ENCODE measurements at places on chromosomes 1 and 21. TPM values are rescaled to one million over a fixed set of nuclear protein-coding genes. Genes with fewer than 3 reads are reported as not detected.
A peak's percentile ranks its signal among the peaks of the same experiment; 100 is the strongest.

GRCh38 chr1:8333246-8333987, 15.5 kb downstream of the SLC45A1 start:
- DNase-seq = no peak

- DNase-seq = no peak
Observed at GRCh38 chr21:27246741-27247140, 279.9 kb upstream of the ADAMTS5 start.

DNA sequence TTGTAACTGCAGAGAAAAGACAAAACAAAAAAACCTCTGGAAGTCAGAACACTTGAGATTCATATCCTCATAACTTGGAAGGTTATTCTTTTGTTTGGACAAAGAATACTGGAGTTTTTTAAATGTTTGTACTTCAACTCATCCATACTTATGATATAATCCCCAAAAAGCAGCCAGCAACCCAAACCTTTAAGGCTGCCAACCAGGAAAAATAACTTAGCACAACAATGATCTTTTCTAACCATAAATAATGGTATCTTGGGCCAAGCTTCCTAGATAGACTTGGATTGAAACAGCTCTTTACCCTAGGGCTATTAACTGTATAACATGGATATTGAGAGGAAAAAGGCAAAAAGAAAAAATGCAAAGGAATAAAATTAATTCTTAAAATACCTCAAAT, 335.1 kb downstream of the LTN1 start:
- no peak for DNase-seq

GRCh38 chr1:79041666-79042065, 35.1 kb upstream of the ADGRL4 start:
- no peak for DNase-seq

- DNase-seq = no peak
Observed at GRCh38 chr1:241156231-241156965, 200.6 kb downstream of the RGS7 start.

GRCh38 chr1:31949862-31950261, 11.7 kb upstream of the PTP4A2 start:
- no peak for DNase-seq

DNA sequence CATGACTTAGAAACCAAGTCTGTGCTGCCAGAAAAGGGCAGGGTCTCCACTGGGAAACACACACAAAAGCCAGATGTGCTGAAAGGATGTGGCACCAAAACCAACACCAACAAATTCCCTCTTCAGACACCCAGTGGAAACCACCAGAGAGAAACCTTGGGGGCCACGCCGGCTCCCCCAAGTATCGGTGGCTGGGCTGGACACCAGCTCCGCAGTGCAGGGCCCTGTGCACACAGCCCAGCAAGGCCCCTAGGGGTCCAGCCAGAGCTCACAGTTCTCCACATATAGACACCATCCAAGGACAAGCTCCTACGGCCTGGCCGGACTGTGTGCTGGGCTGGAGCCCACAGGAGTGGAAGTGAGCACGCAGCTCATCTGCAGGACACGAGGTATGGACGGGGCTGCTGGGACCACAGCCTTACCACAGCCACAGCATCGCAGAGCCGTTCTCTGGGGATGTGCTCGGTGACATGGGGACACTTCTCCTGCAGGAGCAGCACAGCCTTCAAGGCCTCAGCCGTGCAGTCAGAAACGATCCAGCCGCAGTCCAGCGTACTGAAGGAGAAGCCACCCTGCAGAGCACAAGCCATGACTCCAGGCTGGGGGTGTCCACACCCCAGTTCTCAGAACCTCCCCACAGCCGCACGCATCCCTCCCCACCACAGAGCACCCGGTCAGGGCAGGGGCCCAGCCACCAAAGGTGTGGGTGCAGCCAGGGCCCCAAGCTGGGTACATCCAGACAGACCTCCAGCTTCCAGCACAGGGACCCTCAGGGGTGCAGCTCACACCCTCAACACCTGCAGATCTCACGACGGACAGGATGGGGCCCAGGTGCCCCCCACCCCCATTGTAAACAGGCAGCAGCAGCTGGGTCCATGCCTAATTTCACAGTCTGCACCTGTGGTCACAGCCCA, 21.3 kb downstream of the LSS start:
- DNase-seq = no peak

- peak; percentile 96 for DNase-seq
Observed at GRCh38 chr1:233909195-233909594, 4.7 kb downstream of the SLC35F3 start.

- no peak for DNase-seq
Observed at GRCh38 chr1:213231795-213232231, 180.8 kb downstream of the RPS6KC1 start.

DNA sequence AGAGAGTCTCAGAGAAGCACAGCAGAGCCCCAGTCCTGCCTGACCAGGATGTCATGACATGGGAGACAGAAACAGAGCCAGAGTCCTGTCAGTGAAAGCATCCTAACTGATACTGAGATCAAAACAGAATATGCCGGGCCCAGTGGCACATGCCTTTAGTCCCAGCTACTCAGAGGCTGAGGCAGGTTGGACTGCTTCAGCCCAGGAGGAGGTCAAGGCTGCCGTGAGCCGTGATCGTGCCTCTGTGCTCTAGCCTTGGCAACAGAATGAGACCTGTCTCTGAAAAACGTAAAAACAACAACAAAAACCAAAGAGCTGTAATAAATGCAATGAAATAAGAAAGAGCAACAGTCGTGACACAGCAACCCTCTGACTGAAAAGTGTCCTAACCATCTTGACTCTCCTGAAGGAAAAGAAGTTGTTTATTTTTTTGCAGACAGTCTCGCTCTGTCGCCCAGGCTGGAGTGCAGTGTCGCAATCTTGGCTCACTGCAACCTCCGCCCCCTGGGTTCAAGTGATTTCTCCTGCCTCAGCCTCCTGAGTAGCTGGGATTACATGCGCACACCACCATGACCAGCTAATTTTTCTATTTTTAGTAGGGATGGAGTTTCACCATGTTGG, 189.2 kb downstream of the SLC45A1 start:
- DNase-seq = no peak

GRCh38 chr1:82268826-82269225, 468.1 kb downstream of the ADGRL2 start:
- DNase-seq = no peak

DNA sequence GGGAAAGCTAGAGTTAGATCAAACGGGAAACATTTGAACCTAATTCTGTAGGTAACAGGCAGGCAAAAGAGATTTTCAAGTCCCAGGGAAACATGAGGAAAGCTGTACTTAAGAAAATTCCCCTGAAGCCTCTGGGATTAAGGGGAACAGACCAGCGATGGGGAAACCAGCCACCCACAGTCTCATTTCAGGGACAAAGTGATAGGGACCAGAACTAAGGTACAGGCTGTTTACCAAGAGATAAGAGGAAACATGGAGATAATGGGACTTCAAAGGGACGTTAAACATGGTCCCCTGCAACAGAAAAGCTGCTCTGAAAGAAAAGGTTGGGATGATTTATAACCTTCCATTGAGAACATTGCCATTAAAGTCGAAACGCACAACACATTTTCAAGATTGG, 84.4 kb downstream of the NTPCR start:
- DNase-seq = no peak

DNA sequence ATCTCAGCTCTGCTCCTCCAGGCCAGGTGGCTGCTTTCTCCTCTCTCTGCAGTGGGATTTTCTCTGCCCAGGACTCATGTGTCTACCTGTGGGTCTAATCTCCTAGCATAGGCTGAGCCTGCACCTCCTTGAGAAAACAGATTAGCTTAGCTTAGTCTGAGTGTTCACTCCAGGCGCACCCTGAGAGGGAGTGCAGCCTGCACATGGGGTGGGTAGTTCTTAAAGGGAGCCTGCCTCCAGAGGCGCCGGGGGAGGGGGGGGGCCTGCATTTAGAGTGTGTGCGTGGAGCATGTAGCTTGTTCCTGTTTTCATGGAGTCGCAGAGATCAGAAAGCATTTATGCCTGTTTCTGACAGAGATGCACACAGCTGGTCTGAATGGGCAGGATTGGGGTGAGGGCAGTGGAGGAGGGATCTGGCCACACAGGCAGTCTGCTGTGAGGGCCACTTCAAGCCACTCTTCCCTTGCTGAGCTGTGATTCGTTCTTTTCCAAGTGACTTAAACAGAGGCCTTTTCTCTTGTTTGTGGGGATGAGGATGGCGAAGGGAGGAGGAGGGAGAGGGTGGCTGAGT, 45.2 kb downstream of the GALNT2 start:
- no peak for DNase-seq

GRCh38 chr1:91499904-91500755, 521 bp upstream of the CDC7 start:
- DNase-seq = no peak

DNA sequence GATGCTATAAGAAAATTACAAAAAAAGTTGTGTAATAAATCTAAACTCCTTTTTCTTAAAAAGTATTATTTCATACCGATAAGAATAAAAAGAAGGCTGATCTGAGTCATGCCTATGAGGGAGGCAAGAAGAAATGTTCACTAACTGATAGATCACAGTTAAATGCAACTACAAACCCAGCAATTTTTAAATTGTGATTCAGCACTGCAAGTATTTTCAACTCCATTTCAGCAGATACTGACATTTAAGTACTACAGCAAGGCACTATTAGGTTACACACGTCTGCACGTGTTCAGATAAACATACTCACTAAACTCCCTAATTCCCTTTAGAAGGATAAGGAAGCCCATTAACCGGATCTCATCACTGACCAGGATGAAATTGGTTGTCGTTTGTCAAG, 213.3 kb upstream of the ZRANB2 start:
- no peak for DNase-seq

DNA sequence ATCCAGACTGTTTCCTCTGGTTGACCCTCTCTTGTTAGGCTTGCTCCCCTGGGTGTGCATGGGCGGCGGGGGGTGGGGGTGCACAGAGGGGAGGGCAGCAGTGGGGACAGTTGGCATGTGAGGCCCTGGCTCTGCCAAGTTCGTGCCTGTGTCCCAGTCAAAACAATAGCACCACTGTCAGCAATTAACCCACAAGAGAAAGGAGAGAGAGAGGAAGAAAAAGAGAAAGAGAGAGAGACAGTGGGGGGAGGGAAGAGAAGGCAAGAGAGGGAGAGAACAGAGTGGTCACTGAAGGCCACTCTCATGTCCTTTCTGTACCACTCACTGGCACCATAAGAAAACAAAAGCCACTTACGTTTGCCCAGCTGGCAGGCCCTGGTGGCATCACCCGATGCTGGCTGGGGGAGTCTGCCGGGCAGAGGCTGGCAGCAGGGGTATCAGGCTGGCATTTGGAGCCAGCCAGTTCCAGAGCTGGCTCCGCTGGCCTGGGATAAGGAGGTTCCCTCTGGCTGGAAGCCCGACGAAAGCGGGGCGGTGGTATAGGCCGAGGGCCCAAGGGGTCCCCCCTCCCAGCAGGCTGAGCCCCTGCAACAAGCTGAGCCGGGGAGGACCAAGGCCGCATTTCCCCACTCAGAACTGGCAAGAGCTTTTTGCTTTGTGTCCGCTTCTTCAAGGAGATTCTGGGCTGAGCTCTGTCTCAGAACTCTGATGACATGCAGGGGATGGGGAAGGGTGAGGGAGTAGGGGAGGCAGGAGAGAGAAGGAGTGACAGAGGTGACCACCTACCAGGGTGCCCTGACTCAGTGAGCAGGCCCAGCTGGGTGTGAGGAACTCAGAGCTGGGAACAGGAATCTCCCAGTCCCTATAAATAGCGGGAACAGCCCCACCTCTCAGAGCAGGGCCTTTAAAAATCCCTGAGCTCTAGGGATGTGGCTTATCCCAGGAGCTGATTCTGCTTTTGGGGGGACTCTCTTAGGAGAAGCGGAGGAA, 27.9 kb downstream of the PIK3C2B start:
- no peak for DNase-seq

- DNase-seq = no peak
Observed at GRCh38 chr1:226406401-226406881, 1.5 kb downstream of the PARP1 start.

GRCh38 chr1:21638531-21639341, 30.4 kb downstream of the RAP1GAP start:
- DNase-seq = peak; percentile 79

DNA sequence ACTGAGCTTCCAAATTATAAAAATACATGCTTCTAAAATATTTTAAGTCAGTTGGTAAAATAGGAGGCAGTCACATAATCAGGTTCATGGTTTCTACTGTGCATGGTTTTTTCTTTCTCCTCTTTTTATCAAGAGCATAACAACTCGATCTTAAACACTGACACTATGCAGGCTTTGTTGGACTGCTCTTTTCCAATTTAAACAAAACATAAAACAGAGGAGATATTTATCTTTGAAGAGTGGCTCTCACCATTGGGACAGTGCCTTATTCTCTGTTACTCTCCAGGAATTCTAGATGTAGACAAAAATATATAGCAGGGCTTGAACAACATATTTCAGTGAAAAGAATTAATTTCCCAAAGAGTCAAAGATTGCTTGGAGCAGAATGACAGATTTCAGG, 883.5 kb upstream of the ADGRL2 start:
- DNase-seq = no peak

DNA sequence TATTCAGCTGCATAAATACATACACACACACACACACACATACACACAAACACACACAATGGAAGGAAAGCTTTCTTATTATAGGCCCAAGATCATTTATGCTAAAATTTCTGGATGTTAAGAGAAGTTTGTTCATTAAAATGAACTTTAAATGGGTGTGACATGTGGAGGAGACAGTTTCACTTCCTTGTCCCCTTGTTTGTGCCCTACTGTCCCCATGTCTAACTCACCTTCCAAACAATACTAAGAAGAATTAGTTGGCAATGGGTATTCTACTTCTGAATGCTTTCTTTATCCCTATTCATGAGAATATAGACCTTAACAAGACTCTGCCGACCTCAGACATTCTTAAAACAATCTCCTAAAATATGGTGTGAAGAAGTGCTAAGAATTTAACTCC, 63.5 kb upstream of the NRIP1 start:
- DNase-seq = no peak

DNA sequence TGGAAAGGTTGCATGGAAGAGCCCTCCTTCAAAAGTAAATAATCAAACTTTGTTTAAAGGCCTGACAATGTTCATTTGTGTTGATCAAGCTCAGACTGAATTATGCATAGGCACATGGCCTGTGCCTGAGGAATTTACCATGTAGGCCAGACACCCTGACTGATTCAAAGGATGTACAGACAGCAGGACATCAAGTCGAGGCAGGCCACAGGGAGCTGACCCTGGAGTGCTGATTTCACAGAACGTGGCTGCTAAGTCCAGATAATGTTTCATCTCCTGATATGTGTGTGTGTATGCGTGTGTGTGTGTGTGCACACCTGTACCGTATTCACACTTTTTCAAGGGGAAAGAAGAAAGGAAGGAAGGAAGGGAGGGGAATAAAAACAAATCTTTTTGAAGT, 34.1 kb downstream of the NAV1 start:
- no peak for DNase-seq

DNA sequence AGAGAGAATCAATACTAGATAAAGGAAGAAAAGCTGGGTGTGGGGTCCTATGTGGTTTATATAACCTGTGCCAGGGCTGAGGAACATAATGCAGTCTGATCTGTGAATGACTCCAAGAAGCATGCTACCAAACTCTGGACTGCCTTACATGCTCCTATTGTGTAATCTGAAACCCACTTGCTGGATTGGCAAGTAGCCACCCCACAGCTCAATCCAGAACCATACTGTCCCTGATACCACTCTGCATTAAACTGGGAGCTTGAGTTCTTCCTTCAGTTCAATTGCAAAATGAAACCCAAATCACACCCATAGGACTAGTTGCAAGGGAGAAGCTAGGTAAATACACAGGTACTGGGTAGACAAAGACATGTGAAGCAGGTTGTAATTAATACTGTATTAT, 115.4 kb upstream of the NEGR1 start:
- DNase-seq = no peak

Gene GPR52
- 0.34 TPM for total RNA-seq

Gene KRTAP12-2
- not detected for total RNA-seq

Gene ALX3
- total RNA-seq = not detected

Gene RIMS3
- total RNA-seq = 9.0 TPM

Gene LAMC2
- total RNA-seq = 22.2 TPM

Gene ENAH
- total RNA-seq = 100 TPM

Gene BMP8B
- 9.5 TPM for total RNA-seq
